ENCODE measurements at places on chromosomes 3 and 15.

GRCh38 chr3:160006282-160007163, 17.9 kb downstream of the IL12A start:
- DNase-seq: no peak

DNA sequence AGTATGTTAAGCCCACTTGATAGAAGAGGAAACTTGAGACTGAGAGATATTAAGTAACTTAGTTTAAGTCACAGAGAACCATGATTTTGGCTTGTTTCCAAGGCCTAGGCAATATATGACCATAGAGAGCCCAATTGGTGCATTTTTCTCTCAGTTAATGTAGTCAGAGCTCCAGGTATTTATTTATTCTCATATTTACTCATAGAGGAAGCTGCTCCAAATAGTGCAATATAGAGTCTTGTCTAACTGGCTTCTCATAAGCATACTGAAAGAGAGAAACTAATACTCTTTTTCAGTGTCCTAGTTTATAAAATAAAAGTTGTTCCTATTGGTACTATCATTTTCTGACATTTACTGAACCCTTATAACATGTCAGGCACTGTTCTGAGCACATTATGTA, 15.2 kb downstream of the TRNT1 start:
- no peak for DNase-seq

DNA sequence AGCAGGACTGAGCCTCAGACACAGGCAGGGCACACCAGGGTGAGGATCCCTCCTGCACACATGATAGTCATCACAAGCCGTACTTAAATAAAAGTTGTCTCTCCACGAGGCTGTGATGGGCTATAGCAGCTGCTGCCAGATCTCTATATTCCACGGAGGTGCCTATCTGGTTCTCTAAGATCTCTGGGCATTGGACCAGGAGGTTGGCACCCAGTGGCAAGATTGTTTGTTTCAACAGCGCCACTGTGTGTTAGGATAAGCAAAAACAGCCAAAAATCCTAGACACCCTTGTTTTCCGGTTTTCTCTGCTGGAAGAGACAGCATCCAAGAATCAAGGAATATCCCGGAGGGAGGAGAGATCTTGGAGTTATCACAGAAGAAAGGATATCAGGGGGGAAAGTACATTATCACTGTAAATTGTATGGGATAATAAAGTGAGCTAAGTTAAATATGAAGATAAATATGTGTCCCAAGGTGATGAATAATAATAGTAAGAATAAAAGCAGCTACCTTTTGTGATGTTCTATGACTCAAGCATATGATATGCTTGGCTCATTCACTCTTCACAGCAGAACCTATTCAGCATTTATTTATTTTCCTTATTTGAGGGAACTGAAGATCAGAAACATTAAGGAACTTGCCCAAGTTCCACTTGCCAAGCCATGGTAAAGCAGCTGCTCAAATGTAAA, 90.6 kb upstream of the AKAP13 start:
- no peak for DNase-seq

DNA sequence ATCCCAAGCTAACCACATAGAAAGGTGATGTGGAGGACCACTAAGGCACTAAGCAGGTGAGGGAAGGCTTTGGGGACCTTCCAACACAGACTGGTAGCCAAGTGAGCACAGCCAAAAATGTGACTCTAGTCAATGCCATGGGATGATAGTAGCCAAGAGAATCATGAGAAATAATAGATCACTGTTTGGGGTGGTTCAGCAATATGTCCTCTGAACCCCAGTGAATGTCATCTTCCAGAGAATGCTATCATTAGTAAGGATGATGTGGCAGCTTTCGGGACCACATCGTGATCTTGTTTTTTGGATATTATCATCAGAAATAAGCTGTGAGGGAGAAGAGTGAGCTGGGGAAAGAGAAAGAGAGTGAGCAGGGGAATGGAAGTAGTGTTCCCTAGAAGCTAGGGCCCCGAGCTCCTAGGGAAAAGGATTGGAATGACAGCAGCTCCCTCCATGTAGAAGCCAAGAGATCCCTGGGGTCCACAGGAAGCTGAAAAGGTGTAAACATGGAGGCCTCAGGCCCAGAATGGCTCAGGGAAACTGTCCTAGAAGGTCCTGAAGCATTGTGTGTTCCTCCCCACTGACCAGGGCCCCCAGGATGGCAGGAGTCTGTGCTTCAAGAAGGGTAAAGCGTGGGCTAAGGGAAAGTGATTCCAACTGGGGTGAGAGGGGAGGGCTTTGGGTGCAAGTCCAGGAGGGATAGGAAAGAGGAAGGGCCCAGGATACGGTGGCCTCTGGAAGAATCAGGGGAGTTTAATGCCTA, 56.6 kb upstream of the KLF13 start:
- no peak for DNase-seq

DNA sequence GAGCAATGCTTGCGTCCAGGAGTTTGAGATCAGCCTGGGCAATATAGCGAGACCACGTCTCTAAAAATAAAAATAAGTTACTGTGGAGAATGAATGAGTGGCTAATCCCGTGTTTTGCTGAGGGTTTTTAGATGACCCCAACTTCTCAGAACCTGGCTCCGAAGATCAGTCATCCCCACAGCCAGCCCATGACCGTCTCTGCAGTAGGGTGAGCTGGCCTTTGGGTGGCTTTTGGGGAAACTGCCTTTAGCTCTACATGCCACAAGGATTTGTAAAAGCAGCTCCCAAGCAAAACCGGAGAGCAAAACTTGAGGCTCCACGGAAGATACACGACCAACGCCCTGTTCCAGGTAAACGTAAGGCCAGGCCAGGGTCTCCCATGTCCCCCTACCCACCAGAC, 39.2 kb upstream of the TFRC start:
- no peak for DNase-seq

DNA sequence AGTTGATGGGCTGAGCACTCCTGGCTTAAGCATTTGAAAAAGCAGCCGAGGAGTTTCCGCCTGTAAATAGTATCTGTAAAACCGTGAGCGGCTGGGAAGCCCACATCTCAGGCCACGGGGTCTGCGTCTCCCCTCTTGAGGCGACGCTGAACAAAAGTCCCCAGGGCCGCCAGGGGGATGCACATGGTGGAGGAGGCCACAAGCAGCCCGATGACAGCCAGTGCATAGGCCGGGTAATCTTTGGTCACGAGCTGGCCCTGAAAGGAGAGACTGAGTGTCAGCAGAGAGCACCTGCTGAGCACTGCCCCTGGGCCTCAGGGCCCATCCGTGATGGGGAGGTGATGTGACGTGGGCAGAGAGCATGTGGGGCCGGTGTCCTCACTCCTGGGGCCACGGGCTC, 37.5 kb downstream of the SLC6A20 start:
- DNase-seq: no peak
